ENCODE measurements at places on chromosomes 11 and 22.

DNA sequence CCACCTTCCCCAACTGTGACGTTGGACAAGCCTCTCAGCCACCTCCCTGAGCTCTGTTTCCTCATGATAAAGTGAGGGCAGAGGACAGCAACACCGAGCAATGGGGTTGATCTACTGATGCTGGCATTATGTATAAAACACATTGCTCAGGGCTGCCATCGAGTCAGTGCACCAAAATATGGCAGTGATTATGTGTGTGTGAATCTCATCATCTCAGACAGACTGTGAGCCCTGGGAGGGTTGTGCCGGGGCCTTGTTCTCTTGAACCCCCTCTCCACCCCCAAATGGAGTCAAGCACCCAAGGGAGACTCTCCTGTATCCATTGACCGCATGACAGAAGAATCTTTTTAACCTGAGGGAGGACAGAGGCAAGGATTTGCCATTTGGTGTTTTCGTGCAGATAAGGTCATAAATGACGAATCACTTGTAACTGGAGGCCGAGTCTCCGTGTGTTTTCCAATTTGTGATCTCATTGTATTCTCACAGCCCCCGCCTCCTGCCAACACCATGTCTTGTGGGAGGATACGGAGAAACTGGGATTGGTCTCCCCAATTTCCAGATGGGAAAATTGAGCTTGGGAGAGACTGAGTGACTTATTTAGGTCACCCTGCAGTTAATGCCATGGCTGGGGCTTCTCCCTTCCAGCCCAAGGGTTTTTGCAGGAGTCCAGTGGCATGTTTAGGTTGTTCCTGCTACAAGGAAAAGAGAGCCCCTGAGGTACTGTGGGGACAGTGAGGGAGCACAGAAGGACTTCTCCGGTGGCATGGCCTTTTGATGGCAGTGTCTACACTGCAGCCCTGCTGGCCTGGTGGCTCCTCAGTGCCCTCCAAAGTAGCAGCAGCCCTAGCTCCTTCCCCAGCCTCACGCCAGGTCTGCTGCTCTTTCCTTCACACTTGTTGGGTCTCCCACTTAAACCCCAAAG, 52.4 kb downstream of the CHRDL2 start:
- DNase-seq, result no peak

- no peak for DNase-seq
Observed at GRCh38 chr11:455566-456147, 5.6 kb downstream of the PTDSS2 start.

GRCh38 chr11:95521133-95521542, 268.4 kb downstream of the FAM76B start:
- DNase-seq, result no peak

GRCh38 chr22:50459496-50460140, 15.2 kb downstream of the SBF1 start:
- no peak for DNase-seq

DNA sequence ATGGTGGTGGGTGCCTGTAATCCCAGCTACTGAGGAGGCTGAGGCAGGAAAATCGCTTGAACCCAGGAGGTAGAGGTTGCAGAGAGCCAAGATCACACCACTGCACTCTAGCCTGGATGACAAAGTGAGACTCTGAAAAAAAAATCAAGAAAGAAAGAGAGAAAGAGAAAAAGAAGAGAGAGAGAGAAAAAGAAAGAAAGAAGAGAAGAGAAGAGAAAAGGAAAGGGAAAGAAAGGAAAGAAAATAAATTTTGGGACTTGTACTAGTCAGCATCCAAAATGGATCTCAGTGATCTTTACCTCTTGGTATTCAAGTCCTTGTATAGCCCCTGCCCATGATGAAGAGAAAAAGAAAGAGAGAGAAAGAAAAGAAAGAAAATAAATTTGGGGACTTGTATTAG, 22.2 kb upstream of the PICALM start:
- no peak for DNase-seq

- DNase-seq, result no peak
Observed at GRCh38 chr22:17431179-17431578, 61.9 kb downstream of the CECR2 start.

- DNase-seq, result no peak
Observed at GRCh38 chr11:75313513-75314272, 37.8 kb downstream of the ARRB1 start.

- no peak for DNase-seq
Observed at GRCh38 chr11:1748636-1749394, 1.6 kb downstream of the IFITM10 start.

GRCh38 chr11:62352355-62353336, 15.4 kb downstream of the ASRGL1 start:
- DNase-seq, result no peak

DNA sequence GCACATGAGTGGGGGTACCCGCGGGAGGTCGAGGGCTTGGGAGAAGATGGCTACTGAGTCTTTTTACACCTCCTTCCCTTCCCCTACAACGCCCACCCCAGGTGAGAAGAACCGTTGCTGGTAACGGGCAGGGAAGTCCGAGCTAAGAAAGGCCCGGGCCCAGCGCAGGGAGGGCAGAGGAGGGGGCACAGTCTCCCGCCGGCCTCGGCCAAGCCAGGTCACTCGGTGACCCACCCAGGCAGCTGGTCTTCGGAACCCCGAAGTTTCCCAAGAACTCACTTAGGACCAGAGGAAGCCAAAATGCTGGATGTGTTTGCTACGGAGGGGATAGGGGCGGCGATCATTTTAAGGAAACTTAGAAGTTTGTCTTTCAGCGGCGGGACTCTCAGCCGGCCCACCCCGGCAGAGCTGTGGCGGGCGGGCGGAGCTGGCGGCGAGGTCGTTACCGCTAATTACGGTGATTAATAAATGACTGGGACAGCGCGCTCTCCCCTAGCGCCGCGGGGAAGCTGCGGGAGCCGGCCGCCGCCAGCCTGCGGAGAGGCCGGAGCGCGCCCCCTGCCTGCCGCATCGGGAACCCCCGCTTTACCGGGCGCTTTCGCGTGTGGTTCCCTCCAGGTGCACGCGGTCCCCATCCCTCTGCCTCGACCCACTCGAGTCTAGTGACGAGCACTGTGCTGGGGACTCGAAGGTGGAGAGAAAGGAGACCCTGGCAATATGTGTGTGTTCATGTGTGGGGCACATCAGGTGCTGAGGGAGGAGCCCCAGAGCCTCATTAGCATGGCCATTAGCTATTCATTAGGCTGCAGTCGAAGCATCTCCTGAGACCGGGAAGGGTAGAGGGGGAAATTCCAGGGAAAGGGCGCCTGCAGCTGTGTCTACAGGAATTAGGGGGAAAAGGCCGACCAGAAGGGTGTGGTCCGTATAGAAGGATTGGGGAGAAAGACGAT, 945 bp downstream of the ROBO3 start:
- DNase-seq, result peak; percentile 31

GRCh38 chr11:57422669-57423068, 4.3 kb downstream of the SLC43A3 start:
- DNase-seq, result no peak

GRCh38 chr11:97956904-97957303, 1063.8 kb upstream of the CNTN5 start:
- no peak for DNase-seq

DNA sequence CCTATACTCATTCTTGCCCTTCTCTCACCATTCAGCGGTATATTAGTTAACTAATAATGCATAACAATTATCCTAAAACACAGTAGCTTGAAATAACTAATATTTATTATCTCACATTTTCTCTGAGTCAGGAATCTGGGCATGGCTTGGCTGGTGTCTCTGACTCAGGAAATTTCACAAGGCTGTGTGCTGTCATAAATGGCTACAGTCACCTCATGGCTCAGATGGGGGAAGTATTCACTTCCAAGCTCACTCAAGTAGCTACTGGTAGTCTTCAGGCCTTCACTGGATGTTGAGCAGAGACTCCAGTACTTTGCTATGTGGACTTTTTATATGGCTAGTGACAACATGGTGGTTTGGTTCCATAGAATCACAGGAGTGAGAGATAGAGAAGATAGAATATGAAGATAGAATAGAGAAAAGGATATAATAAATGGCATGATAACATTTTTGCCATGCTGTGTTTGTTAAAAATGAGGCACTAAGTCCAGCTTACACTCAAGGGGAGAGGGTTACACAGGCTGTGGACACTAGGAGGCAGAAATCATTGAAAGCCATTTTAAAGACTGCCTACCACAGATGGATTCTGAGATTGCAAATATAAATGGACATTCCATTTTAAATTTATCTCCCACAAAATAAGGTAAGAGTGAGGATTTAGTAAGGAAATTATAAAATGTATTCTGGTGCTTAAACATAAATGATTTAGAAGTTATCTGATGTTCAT, 997.8 kb upstream of the CHORDC1 start:
- DNase-seq, result no peak

DNA sequence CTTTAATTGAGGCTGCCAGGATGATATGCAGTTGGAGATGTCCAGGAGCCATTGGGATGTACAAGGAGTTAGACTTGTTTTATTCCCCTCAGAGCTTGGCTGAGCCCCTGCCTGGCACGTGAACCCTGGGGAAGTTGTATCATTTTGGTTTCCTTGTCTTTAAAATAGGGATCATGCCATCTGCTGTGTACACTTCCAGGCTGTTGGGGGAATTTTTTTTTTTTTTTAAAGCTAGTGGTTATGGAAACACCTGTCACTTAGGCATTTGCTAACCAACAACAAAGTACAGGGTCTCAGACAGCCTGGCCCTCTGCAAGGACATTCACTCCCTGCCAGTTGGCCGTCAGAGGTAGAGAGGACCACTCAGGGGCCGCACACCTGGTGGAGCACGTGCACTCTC, 8.5 kb upstream of the RAB1B start:
- no peak for DNase-seq

DNA sequence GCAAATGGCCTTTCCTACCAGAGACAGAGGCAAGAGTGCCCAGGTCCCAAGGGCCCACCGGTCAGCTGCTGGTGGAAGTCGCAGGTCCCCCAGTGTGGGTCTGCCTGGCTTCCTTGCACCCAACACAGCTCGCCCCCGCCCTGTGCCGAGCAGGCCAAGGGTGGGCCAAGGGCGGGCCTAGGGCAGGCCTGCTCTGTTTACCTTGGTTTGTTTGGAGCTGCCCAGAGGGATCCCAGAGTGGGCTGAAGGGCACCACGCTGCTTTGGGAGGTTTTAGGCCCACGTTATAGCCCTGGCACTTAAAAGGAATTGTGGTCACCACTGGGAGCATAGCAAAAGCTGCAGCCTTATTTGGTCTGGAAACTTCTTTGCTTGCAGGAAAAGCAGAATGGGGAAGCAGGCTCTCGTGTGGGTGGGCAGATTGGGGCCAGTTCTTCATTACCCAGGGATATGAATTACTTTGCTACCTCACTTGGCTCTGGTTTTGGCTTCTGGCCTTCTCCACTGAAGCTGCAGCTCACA, 38.0 kb downstream of the MRGPRD start:
- no peak for DNase-seq

DNA sequence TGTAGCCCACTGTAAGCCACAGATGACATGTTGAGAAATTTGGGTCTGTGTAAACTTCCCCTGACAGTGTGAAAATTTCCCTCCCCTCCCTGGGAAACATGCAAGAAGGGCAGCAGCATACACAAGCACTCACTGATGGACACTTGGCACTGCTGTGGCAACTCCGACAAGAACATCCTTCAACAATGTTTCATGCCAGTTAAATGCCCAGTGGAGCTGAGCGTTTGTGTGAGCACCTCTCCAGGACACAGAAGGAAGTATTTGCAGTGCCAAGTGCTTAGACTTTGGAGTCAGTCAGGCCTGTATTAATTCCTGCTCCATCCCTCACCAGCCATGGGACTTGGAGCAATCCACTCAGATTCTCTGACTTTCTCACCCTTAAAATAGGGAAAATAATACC, 17.7 kb downstream of the C11orf87 start:
- no peak for DNase-seq

GRCh38 chr22:41699264-41700107, at the start of gene MEI1:
MEI1 (plus strand) TSS chr22:41699503; CDS start chr22:41699539, 36 bp downstream.
- DNase-seq, result peak; percentile 87

GRCh38 chr11:83921447-83922192, 635.5 kb upstream of the CCDC90B start:
- DNase-seq, result no peak

- peak; percentile 32 for DNase-seq
Observed at GRCh38 chr11:68271023-68271780, 571 bp downstream of the C11orf24 start.

- DNase-seq, result no peak
Observed at GRCh38 chr11:101960231-101960630, 43.9 kb upstream of the ANGPTL5 start.

GRCh38 chr11:86313793-86314192, 11.8 kb downstream of the HIKESHI start:
- no peak for DNase-seq

DNA sequence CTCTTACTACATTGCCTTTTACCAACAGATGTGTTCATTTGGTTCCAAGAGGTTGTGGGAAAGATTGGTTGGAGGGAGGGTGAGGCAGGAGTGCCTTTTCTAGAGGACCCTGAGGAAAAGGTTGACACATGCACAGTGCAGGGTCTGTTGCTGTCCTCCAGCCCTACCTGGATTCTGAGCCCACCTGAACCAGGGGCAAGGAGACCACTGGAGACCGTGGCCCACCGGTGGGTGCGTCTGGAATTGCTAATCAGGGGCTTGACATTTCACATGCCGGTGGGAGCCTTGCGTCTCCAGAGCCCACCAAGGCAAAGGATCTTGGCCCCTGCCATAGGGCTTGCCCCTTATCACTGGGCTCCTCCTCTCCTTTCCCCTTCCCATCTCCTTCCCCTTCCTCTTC, 80.4 kb upstream of the ZBED5 start:
- no peak for DNase-seq

DNA sequence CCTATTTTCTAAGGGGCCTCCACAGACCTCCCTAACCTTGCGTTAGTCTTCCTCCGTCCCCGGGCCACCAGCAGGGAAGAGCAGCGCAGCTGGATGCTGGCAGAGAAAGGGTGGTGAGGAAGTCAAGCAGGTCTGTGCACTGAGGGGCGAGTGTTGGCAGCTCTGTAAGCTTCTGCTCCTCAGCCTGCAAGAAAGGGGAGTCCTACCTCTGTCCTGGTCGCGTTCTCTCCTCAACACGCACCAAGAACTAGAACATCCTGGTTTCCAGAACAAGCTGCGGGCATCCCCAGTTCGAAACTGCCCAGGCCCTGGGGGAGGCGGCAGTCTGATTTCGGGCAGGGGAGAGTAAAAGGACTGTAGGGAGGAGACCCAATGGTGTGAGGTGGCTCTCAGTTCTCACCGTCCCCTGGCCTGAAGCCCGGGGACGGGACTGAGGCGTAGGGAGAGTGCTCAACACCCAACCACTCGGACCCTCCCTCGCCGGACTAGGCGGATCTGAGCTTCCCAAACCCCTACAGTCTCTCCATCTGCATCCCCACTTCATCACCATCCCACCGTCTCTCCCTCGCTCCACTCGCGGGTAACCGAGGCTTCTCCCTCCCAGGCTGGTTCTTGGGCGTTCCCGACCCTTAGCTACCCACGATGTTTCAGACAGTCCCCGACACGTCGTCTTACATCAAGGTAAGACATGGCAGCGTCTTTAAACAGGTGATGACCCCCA, 7.7 kb upstream of the FLI1 start:
- DNase-seq, result no peak

Measured in T-helper 2 cell (primary cell).